ENCODE measurements at places on chromosomes 7 and 10. TPM values are rescaled to one million over a fixed set of nuclear protein-coding genes. Genes with fewer than 3 reads are reported as not detected.

PKD1L1 gene
- 0.17 TPM for total RNA-seq

HOXA6 gene
- total RNA-seq = not detected

DNA sequence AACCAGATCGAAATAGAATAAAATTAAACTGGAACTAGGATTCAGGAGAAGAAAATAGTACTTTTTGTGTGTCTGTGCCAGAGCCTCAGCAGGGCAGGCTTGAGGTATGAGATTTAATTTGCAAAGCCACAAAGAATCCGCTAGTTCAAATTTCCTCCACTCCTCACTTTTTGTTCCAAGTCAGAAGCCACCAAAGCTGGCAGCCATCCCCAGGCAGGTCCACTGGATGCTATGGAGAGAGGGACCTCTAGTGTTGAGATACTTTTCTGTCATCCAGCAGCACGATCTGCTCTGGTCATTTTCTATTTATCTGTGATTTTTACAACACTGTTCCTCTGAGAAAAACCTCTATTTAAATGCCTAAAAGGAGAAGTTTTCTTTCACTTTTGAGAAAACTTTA lies 147.9 kb upstream of the FRMD4A start:
- no peak for DNase-seq

DNA sequence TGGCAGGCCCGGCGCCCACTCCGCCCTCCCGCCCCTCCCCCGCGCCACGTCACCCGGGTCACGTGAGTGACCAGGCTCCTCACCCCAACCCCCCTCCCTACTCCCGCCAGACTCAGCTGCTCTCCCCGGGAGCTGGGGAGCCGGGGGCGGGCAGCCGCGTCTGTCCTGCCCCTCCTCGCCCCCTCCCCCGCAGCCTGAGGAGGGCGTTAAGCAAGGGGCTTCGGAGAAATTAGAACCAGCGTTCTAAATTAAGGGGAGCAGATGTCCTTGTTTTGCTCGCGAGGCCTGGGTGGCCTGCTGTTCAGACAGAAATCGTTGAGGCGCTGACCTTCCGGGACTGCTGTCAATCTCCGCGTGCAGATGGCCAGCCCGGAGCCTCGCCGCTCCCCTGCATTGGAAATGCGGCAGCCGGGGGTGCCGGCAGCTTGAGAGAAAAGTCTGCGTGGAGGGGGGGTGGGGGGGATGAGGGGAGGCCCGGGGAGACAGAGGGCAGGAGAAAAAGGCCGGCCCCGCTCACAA lies 102.2 kb upstream of the ZNF438 start:
- DNase-seq = peak; percentile 71

- no peak for DNase-seq
Observed at GRCh38 chr10:102935939-102936605, 18.0 kb downstream of the CNNM2 start.

DNA sequence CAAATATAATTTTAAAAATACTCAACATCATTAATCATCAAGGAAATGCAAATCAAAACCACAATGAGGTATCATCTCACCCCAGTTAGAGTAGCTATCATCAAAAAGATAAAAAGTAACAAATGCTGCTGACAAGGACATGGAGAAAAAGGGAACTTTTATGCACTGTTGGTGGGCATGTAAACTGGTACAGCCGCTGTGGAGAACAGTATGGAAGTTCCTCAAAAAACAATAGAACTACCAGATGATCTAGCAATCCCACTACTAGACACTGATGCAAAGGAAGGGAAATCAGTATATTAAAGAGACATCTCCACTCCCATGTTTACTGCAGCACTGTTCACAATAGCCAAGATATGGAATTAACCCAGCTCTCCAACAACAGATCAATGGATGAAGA lies 384.5 kb downstream of the PLXDC2 start:
- DNase-seq = no peak

DNA sequence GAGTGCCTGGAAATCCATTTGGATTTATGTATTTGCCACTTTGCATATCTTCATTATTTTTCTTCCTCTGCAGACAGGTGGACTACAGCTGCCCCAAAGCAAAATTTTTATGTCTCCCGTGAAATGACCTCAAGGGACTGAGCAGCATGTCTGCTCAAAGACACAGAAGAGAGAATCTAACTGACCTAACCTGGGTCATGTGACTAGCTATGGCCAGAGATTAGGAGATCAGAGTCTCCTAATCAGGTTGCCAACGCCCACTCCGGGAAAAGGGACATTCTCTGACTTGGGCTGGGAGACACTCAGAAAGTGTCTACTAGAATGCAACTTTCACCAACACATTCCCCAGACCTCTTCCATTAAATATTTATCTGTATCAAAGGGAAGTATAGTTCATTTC lies 2.5 kb upstream of the BAMBI start:
- no peak for DNase-seq

- DNase-seq = no peak
Observed at GRCh38 chr10:123603130-123603529, 63.0 kb upstream of the GPR26 start.

GRCh38 chr10:78863140-78863905 lies 205.4 kb upstream of the ZMIZ1 start:
- no peak for DNase-seq

DNA sequence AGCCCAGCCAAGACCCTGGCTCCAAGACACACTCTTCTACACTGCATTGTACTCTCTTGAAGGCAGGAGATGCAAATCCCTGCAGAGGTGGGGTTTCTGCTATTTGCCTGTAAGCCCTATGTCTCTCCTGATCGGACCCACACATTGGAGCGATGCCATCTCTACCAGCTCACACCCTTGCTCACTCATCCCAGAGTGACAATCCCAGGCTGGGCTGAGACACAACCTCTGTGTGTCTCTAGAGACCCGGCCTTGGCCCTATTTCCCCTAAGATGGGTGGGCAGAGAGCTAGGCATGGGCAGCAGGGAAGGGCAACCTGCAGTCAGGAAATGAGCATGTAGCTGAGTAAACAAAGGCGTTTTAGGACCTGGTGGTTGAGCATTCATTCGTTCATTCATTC lies 25.6 kb downstream of the CCDC3 start:
- no peak for DNase-seq
